ENCODE measurements at places on chromosomes 5 and 9.

DNA sequence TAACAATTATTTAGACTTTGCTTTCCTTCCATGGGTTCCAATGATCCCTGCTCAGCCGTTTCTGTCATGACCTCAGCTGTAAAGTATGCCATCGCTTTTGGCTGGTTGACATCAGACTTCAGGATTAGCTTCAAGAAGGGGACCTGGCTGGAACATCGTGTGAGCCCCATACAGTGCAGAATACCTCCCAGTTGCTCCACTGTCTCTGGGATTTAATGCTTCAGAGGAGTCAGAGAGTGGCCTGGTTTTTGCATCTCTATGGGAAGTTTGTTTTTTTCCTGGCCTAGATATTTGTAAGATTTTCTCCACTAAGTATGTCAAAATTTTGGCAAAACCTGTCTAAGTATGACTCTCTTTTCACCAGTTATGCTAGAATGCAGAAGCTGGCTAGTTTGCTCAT, 216.9 kb downstream of the GABBR2 start:
- DNase-seq: no peak

DNA sequence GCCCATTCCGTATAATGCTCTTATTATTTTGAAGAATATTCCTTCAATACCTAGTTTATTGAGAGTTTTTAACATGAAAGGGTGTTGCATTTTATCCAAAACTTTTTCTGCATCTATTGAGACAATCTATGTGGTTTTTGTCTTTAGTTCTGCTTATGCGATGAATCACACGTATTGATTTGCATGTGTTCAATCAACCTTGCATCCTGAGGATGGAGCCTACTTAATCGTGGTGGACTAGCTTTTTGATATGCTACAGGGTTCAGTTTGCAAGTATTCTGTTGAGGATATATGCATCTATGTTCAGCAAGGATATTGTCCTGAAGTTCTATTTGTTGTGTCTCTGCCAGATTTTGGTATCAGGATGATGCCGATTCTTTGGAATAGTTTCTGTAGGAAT, 1070.3 kb upstream of the CDH18 start:
- DNase-seq: no peak

DNA sequence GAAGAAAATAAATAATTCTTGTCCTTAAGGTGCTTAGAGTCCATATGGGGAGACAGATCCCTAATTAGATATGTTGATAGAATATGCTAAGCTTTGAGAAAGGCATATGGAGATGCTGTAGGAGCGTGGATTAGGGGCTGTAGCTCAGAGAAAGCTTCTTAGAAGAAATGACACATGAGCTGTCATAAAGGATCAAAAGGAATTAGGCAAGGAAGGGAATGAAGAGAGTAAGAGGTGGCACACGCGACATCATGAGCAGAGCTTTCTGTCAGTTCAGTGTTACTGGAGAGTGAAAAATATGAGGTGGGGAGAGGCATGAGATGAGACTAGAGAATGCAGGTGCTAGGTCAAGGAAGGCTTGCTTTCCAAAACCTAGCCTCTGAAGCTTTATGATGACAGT, 118.6 kb downstream of the KIAA0825 start:
- DNase-seq: no peak

- DNase-seq: no peak
These were observed 1913.7 kb upstream of the WWC1 start for GRCh38 chr5:166377756-166378155.

GRCh38 chr9:129109537-129109903, 1.1 kb downstream of the CRAT start:
- peak; percentile 56 for DNase-seq

DNA sequence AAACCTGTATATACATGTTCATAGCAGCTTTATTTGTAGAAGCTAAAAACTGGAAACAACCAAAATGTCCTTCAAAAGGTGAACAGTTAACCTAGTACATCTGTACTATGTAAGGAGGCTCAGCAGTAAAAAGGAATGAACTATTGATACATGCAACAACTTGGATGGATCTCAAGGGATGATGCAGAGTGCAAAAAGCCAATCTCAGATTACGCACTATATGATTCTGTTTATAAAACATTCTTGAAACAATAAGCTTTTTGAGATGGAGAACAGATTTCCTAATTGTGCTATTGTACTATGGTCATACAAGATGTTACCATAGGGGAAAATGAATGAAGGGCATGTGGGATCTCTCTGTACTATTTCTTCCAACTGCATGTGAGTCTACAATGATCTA, 88.9 kb downstream of the PAM start:
- no peak for DNase-seq

DNA sequence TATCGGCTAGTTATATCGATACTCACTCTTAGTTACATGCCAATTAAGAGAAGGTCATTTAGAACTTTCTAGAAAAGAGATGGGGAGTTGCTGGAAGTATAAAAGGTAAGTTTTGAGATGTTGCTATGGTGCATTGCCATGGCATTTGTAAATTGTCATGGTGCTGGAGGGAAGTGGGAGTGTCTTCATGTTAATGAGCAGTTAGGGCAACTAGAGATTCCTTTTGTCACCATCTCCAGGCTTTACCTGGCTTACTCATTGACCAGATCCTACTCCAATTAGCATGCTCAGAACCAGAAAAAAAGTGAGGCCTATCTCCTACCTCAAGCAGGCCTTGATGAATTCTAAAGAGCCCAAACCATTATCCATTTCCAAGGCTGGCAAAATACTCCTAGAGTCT, 82.8 kb downstream of the PRR16 start:
- DNase-seq: no peak

- DNase-seq: peak; percentile 87
These were observed 679 bp upstream of the KDM4C start for GRCh38 chr9:6757132-6757455.

GRCh38 chr5:66958980-66959641, 237.5 kb downstream of the CD180 start:
- DNase-seq: no peak

GRCh38 chr5:8522646-8523045, 653.7 kb downstream of the MTRR start:
- DNase-seq: no peak

GRCh38 chr5:145316282-145316681, 518.9 kb downstream of the PRELID2 start:
- no peak for DNase-seq

- DNase-seq: no peak
These were observed 28.6 kb downstream of the KCNN2 start for GRCh38 chr5:114390431-114390830.

- no peak for DNase-seq
These were observed 79.9 kb upstream of the SLC1A3 start for GRCh38 chr5:36526537-36526936.

DNA sequence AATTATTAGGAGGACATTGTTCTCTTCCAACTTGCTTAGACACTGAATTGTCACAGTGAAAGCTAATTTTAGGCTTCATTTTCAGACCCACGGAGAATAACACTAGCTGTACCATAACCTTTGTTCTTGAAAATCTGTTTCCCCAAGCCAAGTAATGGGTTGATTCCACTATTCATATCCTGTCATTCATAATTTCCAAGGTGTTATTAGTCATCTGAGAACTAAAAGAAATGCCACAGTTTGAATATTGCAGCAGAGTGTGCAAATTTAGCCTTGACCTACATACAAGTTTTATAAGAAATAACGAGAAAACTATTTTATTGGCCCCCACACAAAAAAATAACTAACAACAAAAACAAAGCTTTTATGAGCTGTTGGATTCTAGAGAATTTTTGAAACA, 148.5 kb upstream of the TYRP1 start:
- DNase-seq: no peak

DNA sequence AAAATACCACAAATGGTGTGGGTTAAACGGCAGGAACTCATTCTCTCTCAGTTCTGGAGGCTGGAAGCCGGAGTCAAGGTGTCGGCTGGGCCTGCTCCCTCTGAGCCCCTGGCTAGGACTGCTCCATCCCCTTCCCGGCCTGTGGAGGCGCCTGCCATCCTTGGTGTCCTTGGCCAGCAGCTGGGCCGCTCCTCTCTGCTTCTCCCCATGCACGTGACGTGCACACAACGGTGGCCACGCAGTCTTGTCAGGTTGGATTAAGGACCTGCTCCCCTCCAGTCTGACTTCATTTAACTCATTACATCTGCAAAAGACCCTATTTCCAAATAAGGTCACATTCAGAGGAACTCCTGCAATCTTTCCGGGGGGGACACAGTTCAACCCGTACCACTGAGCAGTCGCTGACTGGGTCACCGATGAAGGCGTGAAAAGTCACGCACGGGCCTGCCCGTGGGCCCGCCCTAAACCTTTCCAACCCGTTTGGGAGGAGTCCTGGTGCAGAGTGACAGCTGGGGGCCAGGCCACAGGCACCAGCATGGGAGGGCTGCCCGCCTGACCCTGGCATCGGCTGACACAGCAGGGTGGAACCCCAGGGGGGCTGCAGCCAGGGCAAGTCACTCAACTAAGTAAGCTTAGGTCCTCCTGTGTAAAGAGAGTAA, 135.2 kb downstream of the COL23A1 start:
- DNase-seq: no peak

GRCh38 chr5:79330071-79330470, 94.1 kb downstream of the JMY start:
- DNase-seq: no peak

GRCh38 chr9:127050152-127050551, 72.3 kb downstream of the ANGPTL2 start:
- DNase-seq: no peak

DNA sequence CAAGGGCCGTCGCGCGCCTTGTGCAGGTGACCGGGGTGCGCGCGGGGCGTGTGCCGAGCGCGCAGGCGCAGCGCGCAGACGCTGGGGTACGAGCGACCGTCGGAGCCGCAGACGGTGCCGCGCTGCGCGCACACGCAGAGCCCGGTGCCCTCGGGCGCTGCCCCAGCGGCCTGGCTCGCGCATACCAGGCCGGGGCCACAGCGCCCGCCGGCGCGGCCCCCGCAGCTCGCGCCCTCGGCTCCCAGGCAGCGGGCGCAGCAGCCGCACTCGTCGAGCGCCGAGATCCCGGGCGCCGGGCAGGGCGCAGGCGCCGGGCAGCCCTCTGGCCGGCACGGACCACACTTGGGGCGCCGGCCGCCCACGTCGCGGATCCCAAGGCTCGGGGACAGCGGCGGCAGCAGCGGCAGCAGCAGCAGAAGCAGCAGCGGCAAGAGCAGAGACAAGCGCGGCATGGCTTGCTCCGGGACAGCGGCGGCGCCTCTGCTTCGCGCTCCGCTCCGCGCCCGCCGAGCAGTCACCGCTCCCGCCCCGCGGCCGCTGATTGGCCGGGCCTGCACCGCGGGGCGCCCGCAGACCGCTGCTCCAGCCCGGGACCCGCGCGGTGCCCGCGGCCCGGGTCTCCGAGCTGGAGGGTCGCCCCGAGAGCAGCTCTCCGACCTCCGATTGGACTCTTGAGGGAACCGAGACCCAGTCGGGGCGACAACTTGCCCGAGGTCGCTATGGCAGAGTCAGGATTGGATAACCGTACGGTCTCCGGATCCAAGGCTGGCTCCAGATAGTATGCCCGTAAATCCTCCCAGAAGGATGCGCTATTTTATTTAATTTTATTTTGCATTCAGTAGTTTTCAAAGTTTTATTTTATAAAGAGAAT, at the start of gene IGFBPL1:
Gene IGFBPL1 (minus strand): TSS at position 482 of the 871 bp plus-strand sequence. CDS start 30 bp downstream, at position 452.
- peak; percentile 7 for DNase-seq

GRCh38 chr5:39555788-39556187, 131.0 kb upstream of the DAB2 start:
- no peak for DNase-seq

GRCh38 chr5:96788112-96788749, 19.5 kb downstream of the ERAP1 start:
- DNase-seq: peak; percentile 18

DNA sequence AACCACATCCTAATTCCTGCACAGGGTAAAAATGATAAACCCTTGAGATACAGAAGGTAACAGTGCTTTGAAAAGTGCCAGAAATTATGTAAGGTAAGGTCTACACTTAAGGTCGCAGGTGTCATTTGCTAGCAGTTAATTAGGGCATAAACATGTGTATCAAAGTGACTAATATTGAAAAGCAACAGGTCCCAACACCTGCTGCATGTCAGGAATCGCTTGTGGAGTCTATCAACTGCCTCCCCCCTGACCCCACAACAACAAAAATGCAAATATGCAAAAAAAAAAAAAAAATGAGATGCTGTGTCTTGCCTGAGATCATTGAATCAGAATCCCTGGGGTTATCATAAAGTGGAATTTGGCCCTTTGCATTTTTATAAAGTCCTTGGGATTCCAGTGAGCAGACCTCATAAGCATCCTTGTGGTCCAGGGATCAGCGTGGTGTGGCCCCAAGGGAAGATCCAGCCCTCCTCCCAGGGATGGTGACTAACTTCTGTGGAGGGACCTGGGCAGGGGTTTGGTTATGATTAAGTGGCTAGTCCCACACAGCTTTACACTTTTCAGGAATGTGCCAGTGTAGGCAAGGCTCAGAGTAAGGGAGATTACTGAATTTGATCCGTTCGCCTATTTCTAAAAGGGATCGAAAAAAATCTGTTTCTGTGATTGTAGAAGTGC, 92.5 kb upstream of the TNFSF8 start:
- DNase-seq: no peak

DNA sequence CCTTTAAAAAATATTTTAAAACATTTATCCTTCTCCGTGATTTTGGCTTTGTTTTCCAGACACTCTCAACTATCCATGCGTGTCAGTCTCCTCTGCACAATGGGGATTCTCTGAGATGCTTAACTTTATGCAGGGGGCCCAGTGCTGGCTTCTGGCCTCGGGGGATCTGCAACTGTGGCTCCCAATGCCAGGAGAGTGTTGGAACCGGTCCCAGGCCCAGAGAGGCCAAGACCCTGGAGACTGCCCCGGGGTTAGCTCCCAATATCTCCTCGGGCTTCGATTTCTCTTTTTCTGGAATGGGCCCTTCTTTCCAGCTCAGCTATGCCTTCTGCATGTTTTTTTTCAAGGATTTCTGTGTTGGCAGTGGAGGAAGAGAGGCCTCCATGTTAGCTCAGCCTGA, 20.1 kb upstream of the SARDH start:
- DNase-seq: no peak

- DNase-seq: no peak
These were observed 100.0 kb downstream of the ADGRV1 start for GRCh38 chr5:90658620-90659019.

DNA sequence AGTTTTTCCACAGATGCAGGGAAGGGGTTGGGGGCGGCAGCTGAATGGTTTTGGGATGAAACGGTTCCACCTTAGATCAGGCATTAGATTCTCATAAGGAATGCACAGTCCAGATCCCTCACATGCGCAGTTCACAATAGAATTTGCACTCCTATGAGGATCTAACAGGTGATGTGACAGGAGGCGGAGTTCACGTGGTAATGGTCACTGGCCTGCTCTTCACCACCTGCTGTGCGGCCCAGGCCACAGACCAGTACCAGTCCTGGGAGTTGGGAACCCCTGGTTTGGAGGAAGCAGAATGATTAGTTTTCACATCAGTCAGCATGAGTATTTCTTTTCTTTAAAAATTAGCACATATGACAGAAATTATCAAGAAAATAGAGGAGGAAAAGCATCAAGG, 26.3 kb downstream of the ANP32B start:
- no peak for DNase-seq

GRCh38 chr5:151052836-151053235, 28.0 kb downstream of the TNIP1 start:
- no peak for DNase-seq

GRCh38 chr9:132014218-132014805, 65.4 kb downstream of the MED27 start:
- no peak for DNase-seq

- DNase-seq: no peak
These were observed 263.5 kb upstream of the PANK3 start for GRCh38 chr5:168842571-168843205.
